ENCODE measurements at places on chromosomes 7 and 10.

DNA sequence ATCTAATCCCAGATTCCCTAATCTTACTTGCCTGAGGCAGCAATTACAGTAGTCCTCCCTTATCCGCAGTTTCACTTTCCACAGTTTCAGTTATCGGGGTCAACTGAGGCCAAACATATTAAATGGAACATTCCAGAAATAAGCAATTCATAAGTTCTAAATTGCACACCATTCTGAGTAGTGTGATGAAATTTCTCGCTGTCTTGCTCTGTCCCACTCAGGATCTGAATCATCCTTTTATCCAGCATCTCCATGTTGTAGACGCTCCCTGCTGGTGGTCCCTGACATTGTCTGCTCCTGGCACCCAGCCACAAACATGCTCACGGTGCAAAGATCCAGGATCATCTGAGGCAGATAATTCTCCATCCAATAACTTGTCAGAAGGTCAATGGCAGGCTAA lies 128.7 kb upstream of the CXCL12 start:
- no peak for DNase-seq

DNA sequence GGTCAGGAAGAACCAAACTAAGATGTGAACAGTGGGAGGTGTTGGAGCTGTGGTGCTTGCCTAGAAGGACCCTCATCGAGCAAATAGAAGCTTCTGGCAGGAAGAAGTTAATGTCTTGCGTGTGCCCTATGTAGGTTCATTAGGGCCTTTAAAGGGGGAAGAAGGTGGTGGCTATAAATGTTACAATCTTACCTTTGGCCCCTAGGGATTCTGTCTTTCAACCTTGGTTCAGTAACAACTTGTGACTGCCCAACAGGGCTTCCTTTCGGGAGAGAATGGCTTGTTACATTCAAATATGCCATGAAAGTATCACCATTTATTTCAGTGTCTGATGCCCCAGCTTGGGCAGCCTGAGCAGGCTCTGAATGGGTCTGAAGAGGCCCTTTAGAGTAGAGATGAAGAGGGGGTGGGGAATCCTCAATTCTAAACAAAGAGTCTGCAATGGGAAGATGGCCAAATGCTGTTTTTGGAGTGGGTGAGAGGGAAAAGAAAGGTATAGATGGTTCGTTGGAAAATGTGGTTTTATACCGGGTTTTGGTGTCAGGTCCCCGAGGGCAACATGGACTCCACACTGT lies 108.0 kb downstream of the TCF7L2 start:
- no peak for DNase-seq

DNA sequence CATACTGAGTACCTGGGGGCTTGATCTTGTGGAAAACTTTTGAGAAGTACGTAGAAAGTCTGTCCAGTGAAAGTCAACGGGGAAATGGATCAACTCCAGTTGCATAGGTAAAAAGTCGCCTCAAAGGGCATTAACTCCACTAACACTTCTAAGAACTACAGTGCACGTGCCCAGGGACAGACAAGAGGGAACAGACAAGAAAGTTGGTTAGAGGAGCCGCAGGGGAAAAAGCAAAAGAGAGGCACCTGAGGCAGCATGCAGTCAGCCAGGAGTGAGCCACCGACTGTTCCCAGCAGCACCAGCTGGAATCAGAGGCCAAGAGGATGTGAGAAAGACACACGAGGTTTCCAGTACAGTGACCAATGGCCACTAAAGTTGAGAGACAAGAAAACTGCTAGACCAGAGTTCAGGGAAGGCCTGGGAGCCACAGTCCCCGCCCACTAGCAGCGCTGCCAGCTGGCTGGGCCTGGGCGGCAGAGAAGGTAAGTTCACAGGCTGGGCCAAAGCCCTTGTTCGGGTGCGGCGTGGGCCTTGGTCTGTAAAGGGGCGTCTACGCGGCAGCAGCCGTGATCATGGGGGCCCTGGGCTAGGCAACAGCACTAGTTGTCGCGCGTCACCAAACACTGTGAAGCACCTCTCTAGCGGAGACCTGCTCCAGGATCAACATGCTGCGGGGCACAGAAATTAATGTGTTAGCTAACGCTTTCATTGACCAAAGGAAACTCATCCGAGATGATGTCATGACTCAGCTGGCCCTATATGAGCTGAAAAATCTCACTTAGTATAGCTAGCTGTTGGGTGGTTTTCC lies 14.0 kb downstream of the ITGB1 start:
- no peak for DNase-seq

DNA sequence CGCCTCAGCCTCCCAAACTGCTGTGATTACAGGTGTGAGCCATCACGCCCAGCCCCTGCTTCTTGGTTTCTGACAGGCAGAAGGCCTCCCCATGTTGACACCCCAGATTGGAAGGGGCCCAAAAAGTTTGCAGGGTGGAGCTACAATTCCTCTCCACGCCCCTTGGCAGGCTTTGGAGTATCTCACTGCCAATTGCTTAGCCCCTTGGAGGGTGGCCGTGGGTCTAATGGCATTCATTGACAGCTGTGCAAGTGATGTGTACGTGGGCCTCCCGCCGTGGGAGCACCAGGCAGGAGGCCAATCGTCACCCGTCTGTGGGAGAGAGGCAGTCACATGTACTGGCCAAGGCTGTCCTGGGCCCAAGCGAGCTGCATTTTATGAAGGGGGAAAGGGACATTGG lies 73.7 kb upstream of the PPIF start:
- DNase-seq, result no peak

- DNase-seq, result no peak
These were observed 305.0 kb upstream of the ZNF32 start for GRCh38 chr10:43953672-43954071.

DNA sequence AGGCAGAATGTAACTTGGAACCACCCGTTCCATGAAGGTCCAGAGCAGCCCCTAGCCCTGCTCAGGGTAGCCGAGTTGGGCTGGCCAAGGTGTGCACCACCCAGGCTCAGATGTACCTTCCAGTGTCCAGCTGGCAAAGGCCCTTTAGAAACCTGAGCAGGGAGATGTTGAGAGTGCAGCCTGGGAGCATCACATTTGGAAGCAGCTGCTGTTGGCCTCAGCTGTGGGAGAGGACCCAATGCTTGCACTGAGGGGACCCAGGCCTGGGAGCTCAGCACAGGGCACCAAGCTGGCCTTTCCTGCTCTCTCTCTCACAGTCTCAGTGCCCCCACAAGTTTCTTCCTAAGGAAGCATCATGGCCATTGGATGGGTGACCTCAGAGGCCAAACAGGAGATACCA lies 33.5 kb downstream of the ANXA8 start:
- no peak for DNase-seq

DNA sequence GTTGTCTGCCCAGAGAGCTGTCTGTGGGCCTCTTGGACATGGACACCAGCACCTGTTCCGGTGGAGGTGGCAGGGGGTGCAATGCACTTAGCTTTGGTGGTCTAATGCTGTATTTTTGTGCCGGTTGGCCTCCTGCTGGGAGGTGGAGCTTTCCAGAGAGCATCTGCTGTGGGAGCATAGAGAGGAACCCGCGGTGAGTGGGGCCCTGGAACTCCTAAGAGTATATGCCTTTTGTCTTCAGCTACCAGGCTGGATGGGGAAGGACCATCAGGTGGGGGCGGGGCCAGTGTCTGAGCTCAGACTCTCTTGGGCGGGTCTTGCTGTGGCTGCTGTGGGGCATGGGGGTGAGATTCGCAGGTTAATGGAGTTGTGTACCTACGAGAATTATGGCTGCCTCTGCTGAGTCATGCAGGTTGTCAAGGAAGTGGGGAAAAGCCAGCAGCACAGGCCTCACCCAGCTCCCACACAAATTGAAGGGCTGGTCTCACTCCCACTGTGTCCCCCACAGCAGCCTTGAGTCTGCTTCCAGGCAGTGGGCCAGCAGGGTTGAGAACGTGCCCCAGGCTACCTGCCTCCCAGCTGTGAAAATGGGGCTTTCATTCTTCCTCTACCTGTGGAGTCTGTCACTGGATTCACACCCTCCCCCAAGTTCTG lies 29.0 kb downstream of the JAKMIP3 start:
- no peak for DNase-seq

DNA sequence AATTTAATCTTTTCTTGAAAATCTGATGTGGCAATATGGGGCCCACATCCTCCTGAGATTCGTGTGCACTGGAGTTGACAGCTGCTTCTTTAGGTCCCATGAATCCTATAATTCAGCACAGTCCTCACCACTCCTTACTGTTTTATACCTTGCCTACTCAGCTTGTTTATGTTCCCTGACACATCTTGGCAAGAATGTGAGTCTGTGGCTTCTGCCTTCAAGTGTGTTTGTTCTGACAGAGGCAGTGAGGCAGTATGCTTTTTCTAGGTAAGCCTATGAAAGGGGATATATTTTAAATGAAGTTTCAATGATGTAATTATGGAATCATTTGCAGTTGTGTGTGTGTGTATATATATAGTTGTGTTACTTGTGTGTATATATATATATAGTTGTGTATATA lies 106.4 kb downstream of the AMPH start:
- DNase-seq, result no peak

GRCh38 chr10:3848775-3849635 lies 64.0 kb upstream of the KLF6 start:
- no peak for DNase-seq

DNA sequence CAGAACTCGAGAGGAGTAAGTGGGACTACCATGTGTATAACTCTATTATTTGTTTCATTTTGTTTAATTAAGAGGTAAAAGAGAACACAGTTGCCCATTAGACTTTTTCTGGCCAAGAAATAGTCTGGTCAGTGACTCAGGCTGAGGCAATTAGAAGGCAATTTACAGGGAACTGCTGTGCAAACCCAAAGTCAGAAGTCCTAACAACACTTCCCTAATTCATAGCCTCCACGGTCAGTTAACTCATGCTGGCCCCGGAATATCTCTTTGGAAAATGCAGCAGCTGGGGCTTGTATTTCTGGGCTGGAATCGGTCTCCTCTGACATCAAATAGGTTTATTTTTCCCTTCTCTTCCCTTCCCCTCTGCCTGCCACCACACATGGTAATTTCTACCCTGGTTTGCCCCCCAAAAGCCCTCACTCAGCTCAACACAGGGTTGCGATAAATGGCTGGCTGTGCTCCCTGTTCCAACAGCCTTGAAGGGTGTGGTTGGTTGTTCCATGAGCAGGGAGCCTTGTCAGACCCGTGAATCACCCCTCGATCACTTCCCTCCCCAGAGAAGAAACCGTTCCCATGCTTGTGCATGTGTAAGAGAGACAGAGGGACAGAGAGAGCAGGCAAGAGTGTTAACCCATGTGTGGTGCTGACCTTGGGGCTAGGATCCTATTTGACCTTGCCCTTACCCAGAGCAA lies 5.3 kb downstream of the SH3PXD2A start:
- DNase-seq, result peak; percentile 53

DNA sequence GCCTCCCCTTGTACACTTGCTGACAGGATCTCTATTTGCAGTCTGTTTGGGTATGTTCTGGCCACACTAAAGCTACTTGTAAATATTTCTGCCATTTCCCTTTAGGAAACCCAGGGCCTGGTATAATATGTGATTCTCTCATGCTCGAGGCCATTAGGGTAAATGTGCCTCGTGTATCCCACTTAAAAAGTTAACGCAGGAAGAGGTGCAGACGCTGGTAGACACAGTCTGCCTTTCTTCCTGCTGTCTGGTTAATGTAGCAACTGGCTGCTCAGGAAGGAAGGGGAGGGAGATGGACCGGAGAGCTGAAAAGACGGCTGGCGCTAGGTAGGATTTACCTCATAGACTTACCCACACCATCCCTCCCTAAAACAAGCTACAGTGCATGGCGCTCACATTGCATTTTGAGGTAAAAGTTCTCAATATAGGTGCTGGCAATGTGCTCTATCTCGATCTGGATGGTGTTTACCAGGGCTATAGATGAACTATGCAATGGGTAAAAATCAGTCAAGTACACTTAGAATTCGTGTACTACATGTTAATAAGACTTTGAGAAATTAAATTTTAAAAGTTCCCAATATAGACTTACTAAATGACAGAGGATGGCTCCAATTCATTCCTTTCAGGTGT lies 125.9 kb downstream of the JAZF1 start:
- no peak for DNase-seq

DNA sequence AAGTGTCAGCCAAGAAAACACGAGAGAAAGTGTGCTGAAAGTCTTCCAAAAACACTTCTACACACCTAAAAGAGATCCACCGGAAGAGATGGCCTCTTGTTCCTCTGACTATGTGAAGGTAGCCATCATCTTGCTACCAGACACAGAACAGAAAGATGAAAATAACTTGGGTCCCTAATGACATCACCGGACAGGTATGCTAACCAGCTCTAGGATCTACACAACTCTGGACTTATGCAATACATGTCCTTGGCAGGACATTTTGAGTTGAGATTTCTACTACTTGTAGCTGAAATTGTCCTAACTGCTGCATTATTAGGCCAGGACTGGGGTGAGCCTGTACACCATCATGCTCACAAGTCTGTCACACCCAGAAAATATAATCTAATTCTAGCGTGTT lies 358.7 kb downstream of the ELMO1 start:
- no peak for DNase-seq

GRCh38 chr7:152103691-152104090 lies 78.2 kb downstream of the GALNT11 start:
- DNase-seq, result no peak

DNA sequence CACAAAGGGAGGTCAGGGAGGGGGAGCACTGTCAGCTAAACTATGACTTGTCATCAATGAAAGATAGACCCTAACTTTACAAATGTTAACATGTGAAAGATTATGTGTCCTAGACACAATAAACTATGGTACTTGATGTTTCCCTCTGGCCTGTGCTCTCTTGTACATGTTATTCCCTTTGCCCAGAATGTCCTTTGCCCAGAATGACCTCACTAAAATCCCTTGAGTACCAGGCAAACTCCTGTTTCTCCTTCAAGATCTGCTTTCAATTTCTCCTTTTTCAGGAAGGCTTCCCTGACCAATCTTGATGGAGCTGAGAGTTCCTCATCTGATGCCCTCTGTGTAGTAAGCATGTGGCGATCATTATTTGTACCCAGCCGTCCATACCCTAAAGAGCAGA lies 143.1 kb downstream of the ZNF365 start:
- no peak for DNase-seq

DNA sequence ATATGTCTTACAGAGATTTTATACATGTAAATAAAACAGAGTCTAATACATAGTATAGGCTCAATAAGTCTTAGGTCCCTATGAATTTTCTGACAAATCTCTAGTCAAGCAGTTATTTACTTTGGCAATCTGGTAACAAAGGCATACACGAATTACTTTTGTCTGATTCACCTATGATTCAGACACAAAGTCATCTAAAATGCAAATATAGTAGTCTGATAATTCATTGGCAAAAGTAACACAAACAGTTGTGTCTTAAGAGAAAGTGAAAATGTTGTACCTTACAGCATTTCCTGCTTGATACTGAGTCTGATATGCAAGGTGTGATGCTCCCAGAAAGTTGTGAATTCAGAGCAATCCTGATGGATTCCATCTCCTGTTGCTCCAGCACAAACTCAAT lies 209.4 kb upstream of the PRSS1 start:
- no peak for DNase-seq

DNA sequence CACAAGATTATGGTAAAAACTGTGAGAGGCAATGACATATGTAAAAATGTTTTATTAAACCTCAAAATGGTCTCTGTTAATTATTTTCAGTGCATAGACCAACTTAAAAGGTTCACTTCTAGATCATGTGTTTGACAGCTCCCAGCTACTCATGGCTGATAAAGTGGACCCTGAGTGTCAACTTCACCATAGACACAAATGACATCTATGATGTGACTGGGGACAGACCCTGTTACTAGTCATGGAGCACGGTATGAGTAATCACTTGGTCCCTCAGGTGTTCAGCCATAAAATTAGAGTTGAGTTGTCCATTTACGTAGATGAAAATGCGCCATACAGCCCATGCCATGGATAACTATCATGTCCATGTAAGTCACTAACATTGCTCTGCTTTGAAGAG lies 199.8 kb downstream of the ZNF365 start:
- no peak for DNase-seq

- DNase-seq, result no peak
These were observed 10.4 kb downstream of the VCL start for GRCh38 chr10:74008212-74008731.

GRCh38 chr10:14481752-14482151 lies 151.0 kb upstream of the FRMD4A start:
- DNase-seq, result peak; percentile 25

All from kidney (tissue), 22 donors.